SK-N-SH treated with all-trans-retinoic acid at 6 μM for 48 hours (cell line): ENCODE measurements at places on chromosomes 4 and X.

DNA sequence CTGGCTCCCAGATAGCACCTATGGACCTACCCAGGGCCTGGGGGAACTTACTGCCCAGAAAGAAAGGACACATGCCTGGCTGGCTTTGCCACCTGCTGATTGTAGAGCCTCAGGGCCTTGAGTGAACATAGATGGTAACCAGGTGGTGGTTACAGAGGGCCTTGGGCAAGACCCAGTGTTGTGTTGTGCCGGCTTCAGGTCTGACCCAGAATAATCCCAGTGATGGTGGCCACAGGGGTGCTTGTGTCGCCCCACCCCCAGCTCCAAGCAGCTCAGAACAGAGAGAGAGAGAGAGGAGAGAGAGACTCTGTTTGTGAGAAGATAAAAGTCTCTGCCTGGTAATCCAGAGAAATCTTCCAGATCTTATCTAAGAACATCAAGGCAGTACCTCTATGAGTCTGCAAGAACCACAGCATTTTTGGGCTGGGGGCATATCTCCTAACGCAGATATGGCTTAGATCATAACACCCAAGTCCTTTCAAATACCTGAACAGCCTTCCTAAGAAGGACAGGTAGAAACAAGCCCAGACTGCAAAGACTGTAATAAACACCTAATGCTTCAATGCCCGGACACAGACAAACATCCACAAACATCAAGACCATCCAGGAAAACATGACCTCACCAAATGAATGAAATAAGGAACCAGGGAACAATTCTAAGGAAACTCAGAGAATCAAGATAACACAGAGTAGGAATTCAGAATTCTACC lies 16.3 kb upstream of the RP2 start:
- no peak for ATAC-seq

DNA sequence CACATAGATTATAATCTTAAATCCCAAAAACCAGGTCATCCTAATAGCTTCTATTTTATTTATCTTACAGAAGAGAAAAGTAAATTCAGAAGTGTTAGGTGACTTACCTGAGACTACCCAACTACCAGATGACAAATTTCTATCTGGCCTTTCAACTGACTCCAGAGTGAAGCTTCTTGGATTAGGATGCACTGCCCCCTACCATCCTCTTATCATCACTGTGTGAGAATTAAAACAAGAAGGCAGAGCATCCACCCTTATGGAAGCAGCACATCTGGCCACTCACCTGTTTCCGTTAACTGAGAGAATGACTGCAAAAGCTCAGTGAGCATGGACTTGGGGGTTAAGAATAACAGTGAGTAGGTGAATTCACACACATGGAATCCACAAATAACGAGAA lies 502.6 kb upstream of the TECRL start:
- ATAC-seq, result no peak

GRCh38 chrX:13837290-13837745 lies 20.4 kb upstream of the GPM6B start:
- ATAC-seq, result no peak

GRCh38 chr4:152831416-152831815 lies 51.7 kb downstream of the ARFIP1 start:
- no peak for ATAC-seq

- ATAC-seq, result peak; percentile 90
Measured at GRCh38 chr4:80072744-80073472, at the start of gene ANTXR2. TSS of gene ANTXR2 (minus strand) at chr4:80073229. CDS start at chr4:80072560, 669 bp downstream.

DNA sequence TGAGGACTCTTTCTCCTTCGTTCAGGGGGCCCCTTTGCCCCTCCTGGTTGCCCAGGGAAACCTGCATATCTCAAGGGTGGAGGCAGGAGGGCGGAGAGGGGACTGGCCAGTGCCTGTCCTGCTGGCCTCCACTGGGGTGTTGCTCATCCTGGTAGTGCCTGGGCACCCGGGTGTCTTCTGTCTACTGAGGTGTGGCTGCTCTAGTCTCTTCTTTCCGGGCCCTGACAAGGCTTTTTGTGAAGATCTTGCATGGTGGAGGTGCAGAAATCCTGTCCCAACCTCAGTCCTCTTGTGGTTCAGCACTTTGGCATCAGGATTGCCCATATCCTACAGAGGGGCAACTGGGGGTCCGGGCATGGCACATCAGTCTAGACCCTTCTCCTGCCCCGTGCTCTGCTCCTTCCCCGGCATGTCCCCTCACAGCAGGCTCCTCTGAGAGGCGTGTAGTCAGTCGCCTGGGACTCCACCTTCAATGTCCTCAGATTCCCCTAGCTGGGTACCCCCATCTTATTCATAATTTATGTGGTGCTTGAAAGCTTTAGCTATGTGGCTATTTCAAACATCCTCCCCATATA lies 1.9 kb downstream of the CCDC110 start:
- ATAC-seq, result no peak

- ATAC-seq, result no peak
Measured at GRCh38 chrX:132467026-132467425, 21.8 kb downstream of the MBNL3 start.

DNA sequence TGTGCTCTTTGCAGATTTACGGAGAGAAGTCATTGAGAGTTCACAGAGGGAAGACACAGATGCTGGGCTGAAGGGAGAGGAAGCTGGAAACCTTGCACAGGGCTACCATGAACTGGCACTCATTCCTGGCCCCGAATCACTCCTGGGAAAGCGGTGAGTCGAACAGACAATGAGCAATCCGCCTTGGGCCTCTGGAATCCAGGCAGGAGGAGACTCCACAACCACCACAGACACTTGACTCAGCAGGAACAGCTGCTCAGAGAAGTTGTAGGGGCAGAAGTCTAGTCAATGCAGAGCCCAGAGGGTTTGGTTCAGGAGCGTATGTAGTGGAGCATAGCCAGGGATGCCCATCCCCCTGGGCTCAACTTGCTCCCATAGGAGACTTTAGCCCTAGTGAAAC lies 62.8 kb upstream of the GRIA3 start:
- ATAC-seq, result no peak

- ATAC-seq, result peak; percentile 59
Measured at GRCh38 chrX:46447384-46447783, 97.8 kb downstream of the ZNF674 start.

- ATAC-seq, result peak; percentile 79
Measured at GRCh38 chr4:38782452-38783108, at the start of gene TLR10. TSS of gene TLR10 (minus strand) at chr4:38782990. CDS start at chr4:38775590, 7,400 bp downstream.

GRCh38 chr4:123510221-123510620 lies 113.6 kb downstream of the SPRY1 start:
- ATAC-seq, result no peak

DNA sequence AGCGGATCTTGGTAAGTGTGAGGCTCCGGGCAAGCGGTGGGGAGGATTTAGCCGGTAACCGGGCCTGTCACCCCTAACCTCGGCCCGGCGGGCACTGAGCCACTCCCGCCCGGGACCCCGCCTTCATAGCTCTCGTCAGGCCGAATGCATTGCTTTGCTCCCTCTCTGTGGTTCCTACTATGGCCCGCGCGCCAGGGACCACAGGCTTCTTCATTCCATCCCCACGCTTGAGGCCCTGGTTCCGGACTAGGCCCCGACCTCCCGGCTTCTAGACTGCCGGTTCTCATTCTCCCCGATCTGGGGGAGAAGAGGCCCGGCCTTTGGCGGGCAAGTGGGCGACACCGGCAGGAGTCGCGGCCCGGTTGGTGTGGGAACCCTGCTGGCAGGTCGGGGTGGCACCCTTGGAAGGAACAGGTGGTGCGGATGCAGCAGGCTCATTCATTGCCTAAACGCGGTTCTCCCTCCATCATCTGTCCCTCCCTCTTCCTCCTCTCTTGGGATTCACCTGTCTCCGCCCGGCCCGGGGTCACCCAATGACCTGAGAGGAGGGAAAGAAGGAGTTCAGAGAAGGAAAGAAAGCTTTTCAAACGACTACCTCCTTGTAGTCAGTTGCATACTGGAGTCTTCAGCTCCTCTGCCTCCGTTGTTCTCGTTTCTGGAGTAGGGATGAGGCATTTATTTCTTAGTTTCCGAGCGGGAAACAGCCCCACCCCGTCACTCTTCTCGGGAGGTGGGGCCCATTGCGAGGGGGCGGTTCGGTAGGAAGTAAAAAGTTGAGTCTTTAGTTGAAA lies at the start of gene NDUFC1:
Gene NDUFC1, minus strand, starts transcription at position 657 of the 791 bp plus-strand sequence. CDS start 6,679 bp downstream, outside the sequence.
- ATAC-seq, result peak; percentile 57

- no peak for ATAC-seq
Measured at GRCh38 chr4:89064848-89065247, 7.9 kb upstream of the FAM13A start.

- no peak for ATAC-seq
Measured at GRCh38 chr4:105283501-105283900, 136.8 kb downstream of the TET2 start.

- no peak for ATAC-seq
Measured at GRCh38 chr4:71711044-71711984, 72.6 kb downstream of the GC start.

GRCh38 chr4:139530833-139531427 lies 25.1 kb downstream of the SETD7 start:
- ATAC-seq, result peak; percentile 81
